ENCODE measurements at places on chromosomes 2 and 18.

GRCh38 chr18:13433685-13434084 is 215.1 kb downstream of the LDLRAD4 start:
- no peak for DNase-seq

- no peak for DNase-seq
Measured at GRCh38 chr2:173760553-173760952, 204.6 kb downstream of the SP3 start.

- DNase-seq: no peak
Measured at GRCh38 chr2:80461505-80462197, 157.1 kb upstream of the LRRTM1 start.

DNA sequence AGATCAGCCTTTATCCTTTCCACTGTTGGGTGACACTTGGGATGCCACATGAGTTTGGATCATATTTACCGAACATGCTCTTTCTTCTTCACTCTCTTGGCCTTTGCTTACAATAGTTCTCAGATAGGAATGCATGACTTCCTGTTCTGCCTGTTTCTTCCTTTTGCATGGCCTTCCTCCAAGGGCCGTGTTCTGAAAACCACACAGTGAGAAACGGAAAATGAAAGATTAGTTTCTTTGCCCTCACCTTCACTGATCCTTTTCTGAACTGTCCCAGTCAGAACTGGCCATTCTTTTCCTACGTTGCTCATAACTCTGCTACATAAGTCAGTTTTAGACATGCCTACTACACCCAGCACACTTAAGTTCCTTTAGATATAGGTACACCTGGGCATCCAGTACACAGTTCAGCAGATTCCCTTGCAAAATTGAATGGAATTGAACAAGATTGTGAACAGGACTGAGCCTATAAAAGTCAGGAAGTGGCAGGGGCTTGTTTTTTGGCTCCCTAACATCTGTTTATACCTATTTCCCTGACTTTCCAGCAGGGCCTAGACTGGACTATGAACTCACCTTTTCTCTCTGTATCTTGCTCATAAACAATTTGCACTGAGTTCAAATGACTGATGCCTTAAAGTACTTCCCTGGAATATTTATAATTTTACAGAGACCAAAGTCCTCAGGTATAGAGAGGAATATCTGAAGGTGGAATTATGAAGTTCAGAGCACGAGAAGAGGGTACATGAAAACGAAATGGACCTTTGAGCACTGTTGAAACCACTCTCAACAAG is 186.4 kb upstream of the ST6GAL2 start:
- no peak for DNase-seq

All from NCI-H524 treated with DMSO at 0.1 percent for 48 hours (cell line).